ENCODE measurements at places on chromosomes 6 and 20.

DNA sequence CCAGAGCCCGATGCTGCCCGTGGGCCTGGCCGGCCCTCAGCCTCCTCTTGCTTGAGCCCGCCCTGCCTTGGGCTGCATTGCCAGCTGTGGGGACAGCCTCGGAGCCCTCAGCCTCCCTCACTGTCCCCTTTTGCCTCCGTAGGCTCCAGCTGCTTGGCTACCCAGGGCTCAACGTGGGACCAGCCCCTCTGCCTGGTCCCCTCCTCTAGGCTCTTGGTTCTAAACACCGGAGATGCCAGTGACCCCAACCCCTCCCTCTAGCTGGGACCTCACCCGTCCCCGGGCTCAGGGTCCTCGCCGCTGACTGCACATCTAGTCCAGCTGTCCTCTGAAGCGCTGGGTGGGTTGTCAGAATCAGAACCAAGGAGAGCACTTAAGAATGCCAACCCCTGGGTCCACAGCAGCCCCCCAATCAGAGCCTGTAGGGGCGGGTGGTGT lies 345.2 kb downstream of the ZFAND3 start:
- no peak for DNase-seq

DNA sequence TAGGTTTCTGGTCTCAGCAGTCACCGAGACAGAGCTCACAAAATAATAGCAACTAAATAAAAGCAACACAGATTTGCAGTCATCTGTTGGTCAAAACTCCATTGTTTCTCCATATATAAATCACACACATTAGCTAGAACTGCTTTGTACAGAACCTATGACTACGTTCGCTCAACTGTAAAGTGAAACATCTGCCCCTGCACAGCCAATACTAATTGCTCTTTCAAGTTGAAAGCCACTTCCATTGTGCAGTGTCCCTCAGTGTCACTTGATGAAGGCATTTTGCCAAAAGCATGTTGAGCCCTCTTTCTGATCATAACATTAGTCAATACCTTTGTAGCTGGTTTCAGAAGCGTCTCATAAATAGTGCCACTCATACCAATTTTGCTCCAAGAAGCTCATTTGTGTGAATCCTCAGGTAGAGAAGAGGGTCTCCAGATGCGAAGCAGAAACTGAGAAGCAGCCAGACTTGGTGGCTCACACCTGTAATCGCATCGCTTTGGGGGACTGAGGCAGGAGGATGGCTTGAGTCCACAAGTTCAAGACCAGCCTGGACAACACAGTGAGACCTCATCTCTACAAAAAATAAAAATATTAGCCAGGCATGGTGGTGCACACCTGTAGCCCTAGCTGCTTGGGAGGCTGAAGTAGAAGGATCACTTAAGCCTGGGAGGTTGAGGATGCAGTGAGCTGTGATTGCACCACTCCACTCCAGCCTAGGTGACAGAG lies 68.9 kb downstream of the PERP start:
- DNase-seq = no peak

DNA sequence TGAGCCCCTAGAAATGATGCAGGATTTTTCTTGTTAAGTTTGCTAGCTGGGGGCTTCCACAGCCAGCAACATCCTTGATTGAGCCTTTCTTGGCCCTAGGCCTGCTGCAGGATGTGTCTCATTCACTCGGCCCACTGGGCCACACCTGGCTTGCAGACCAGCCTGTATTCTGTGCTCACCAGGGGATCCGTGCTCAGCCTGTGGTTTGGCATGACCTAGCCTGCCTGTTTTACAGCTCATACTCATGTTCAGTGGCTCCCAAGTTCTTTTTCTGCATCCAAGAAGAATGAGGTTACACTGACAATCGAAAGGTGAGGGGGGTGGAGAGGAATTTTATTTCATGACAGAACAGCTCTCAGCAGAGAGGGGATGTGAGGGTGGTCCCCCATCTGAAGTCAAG lies 263.4 kb downstream of the RIMS1 start:
- no peak for DNase-seq

DNA sequence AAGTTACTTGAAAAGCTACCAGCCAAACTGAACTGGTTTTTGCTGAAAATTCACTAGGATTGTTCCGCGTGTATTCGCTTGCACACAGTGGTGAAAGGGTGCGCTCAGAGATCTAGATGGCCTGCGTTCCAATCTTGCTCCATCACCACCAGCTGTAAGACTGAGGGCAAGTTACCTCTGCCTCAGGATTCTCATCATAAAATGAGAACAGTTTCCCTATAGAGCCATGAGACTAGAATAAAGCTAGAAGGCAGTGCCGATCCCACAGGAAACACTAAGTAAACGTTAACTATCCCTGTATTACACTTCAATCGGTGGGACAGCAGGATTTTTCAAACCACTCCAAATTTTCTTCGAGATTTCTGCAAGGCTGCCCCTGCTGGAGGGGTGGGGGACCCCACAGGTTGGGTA lies 838 bp downstream of the AHCY start:
- no peak for DNase-seq

GRCh38 chr6:129472239-129472638 lies 237.7 kb downstream of the ARHGAP18 start:
- no peak for DNase-seq

- DNase-seq = no peak
Measured at GRCh38 chr6:132763269-132763668, 5.6 kb upstream of the VNN2 start.

GRCh38 chr6:166490671-166491500 lies 95.6 kb downstream of the RAMACL start:
- DNase-seq = no peak

DNA sequence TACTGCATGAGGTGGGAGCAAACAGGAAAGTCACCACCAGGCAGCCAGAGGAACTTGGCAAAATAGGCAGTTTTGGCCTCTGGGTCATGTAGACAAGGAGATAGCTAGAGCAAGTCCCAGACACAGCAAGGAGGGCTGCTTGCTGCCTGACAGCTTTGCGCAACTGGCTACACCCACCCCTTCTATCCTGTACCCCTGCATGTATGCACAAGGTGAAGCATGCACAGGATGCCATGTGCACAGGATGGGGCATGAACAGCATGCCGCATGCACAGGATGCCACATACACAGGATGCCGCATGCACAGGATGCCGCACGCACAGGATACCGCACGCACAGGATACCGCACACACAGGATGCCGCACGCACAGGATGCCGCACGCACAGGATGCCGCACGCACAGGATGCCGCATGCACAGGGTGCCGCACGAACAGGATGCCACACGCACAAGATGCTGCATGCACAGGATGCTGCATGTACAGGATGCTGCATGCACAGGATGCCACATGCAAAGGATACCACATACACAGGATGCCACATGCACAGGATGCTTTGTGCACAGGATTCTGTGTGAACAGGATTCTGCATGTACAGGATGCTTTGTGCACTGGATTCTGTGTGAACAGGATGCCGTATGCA lies 104.9 kb upstream of the IYD start:
- no peak for DNase-seq

DNA sequence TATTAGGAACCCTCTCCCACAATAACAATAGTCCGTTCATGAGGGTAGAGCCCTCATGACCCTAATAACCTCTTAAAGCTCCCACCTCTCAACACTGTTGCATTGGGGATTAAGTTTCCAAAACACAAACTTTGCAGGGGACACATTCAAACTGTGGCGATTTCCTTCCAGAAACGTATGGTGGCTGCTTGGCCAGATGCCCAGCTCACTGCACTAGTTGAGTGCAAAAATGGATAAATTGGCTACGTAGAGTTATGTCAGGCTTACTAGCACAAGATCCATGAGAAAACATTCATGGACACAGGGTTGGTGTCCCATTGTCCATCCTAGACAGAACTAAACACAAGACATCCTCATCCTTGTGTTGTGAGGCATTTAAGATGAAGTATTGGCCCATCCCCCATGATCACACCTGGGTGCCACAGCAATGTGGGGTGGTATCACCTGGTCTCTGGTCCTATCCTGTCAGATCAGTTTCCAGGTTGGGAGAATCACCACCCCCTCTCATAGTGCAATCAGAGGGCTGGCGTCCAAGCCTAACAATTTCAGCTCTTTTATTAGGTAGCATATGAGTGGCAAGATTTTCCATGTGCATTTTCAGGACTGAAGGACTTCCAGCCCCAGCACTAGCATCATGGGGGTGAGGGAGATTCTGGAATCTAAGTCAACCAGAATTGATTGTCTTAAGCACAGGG lies 63.4 kb upstream of the ELOVL5 start:
- no peak for DNase-seq

GRCh38 chr6:109303640-109304283 lies 78.5 kb downstream of the CD164 start:
- no peak for DNase-seq

GRCh38 chr6:68778356-68779020 lies 143.4 kb downstream of the ADGRB3 start:
- peak; percentile 38 for DNase-seq

- no peak for DNase-seq
Measured at GRCh38 chr6:13278164-13278563, 50.2 kb downstream of the TBC1D7 start.

- DNase-seq = peak; percentile 37
Measured at GRCh38 chr20:41177636-41178035, 40.3 kb downstream of the PLCG1 start.

DNA sequence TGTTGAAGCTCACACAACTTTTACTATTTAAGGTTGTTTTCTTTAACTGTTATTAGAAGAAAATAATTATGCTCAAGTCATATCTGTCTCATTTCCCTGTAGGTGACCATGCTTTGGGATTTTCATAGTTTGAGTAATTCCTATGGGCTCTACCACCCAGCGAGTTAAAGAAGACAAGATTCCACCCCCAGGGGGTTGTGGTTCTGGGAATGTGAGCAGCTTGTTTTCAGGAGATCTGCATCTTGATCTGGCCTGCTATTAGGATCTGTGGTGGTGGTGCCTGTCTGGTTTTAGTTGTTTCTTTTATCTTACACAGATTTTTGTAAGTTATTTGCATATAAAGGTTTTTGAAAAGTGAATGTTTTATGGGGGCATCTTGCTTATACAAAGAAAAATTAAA lies 20.2 kb upstream of the REV3L start:
- DNase-seq = no peak

GRCh38 chr6:53377793-53378192 lies 29.0 kb upstream of the ELOVL5 start:
- no peak for DNase-seq

DNA sequence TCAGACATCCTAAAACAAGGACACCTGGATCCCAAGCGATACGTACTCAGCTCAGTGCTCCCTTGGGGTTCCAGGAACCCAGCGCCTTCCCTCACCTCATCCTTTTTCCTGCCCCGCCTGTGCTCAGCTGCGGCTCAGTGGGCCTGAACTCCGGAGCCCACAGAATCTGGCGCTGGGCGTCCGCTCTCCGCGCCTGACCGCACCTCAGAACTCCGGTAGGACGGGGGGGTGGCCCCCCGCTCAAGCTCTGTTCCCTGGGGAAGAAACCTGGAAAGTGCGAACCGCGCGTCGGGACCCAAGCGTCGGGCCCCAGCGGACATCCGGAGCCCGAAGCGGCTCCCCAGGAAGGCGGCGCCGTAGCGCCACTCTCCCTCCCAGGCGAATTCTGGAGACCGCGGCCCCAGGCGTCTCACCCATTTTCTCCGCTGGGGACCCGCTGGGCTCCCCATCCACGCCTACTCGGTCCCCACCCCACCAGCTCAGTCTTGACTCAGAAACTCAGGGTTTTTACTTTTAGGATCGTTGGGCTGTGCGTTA lies 336 bp upstream of the LY6G5C start:
- DNase-seq = peak; percentile 15

DNA sequence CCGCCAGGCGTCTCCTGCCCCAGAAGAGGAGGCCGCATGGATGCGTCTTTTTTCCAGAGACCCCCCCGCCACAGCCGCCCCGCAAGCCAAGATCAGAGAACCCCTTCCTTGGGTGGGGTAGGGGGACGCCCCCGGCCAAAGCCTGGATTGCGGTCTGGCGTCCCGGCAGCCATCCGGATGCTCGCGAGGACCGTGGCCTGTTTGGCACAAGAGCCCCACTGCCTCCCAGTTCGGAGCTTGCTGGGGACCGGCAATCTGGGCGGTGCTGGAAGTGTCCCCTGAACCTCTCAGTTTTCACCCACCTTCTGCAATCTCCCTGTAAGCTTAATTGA lies 924 bp downstream of the FAM162B start:
- DNase-seq = no peak

DNA sequence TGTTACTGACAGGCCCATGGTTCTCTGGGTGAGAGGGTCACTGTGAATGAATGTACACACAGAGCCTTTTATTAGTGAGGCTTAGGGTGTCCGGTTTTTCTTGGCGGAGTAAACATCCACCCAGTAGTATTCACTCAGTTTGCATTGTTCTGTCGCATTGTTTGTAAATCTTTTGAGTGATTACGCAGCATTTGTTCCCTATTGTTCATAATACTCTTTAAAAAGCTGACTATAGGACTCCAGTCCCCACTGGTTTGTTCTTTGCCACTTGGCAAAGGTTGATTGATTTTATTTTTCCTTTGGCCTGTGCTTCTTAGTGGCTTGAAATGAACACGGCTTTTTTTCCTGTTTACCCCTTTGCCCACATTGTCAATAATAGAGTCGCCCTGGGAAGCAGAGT lies 130.1 kb upstream of the ESR1 start:
- no peak for DNase-seq

DNA sequence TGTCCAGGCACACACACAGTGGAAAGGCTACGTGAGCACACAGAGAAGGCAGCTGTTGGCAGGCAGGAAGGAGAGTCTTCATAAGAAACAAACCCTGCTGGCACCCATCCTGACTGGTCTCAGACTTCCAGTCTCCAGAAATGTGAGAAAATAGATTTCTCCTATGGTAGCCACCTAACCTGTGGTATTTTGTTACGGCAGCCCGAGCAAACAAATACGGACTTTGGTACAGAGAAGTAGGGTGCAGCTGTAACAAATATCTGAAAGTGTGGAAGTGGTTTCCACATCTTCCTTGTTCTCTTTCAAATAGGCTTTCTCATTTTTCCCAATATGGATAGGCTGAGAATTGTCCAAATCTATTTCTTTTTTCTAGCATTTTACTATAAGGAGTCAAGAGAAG lies 94.6 kb downstream of the ADGB start:
- DNase-seq = no peak

DNA sequence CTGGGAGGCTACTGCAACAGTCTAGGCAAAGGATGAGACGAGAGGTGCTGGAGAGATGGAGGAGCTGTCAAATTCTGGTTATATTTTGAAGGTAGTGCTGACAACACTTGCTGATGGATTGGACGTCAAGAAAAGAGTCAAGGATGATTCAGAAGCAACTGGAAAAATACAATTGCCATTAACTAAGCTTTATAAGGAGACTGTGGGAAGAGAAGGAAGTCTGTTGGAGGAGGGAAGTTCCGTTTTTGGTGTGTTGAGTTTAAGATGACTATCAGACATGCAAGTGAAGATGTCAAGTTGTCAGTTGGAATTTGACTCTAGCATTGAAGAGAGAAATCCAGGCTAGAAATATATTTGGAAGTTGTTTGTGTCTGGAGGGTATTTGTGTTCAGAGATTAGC lies 358.1 kb downstream of the RNGTT start:
- no peak for DNase-seq
